ENCODE measurements at places on chromosomes 4 and X.

DNA sequence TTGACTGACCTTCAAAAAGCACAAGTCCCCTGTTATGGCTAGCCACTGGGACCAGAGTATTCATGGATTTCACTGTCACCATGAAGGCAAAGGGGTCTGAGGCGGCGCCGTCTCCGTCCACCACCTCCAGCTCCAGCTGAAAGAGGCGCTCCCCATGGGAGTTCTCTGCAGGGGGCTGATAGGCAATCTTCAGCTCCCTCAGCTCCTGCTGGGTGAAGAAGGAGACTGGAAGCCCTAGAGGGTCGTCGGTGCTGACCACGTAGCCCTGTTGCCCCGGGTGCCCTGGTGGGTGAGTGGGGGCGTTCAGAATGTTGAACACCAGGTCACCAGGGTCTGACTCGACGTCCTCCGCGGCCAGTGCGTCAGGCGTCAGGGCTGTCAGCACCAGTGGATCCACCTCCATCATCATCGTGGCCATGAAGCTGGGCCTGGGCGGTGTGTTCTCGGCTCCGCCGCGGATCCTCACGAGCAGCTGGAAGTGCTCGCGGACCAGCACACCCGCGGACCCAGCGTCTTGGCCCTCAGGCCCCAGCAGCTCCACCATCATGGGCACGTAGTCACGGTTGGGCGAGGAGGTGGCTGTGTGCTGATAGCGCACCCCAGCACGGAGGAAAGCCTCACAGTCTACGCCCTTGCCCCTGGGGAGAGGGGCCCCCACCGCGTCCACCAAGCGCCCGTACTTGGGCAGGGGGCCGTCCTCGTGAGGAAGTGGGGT is 987 bp downstream of the FREM3 start:
- no peak for DNase-seq

DNA sequence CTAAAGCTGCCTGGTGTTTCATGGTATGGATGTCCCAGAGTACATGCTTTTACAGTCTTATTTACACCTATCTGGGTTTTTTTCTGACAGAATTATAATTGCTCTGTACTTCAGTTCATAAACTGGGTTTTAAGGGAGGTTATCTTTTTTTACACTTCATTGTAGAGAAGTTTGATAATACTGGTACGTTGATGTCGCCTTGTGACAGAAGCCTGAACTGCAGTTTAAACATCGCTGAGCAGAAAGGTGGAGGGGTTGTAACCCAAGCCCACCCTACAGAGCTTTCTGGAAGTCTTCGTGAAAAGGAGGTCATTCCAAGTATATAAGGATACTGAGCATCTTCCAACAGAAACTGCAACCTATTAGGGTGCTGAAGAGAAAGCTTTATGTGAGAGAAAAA is 46.4 kb downstream of the BEX1 start:
- no peak for DNase-seq

- peak; percentile 28 for DNase-seq
These were observed 27.0 kb downstream of the MAGEE1 start for GRCh38 chrX:76454456-76454927.

GRCh38 chr4:110620691-110621327 is 2.1 kb downstream of the PITX2 start:
- peak; percentile 71 for DNase-seq

Measured in astrocyte of the hippocampus (primary cell).